WTC11 (cell line): ENCODE measurements at places on chromosomes 12 and 14. TPM values are rescaled to one million over a fixed set of nuclear protein-coding genes. Genes with fewer than 3 reads are reported as not detected.

Gene KCNA5
- 0.14 to 0.23 TPM (median 0.22 TPM) in 3 replicates for total RNA-seq

Gene ZNF891
- 3.4 to 3.8 TPM (median 3.4 TPM) in 3 replicates for total RNA-seq

Gene KRT8
- 424 to 477 TPM (median 429 TPM) in 3 replicates for total RNA-seq

Gene CCDC177
- total RNA-seq: 1.7 to 2.2 TPM (median 2.1 TPM) in 3 replicates

Gene PRH1
- 6.7 to 15.1 TPM (median 8.1 TPM) in 3 replicates for total RNA-seq

GRCh38 chr12:11888029-11888428 is 182.7 kb upstream of the BCL2L14 start:
- DNase-seq: no peak

DNA sequence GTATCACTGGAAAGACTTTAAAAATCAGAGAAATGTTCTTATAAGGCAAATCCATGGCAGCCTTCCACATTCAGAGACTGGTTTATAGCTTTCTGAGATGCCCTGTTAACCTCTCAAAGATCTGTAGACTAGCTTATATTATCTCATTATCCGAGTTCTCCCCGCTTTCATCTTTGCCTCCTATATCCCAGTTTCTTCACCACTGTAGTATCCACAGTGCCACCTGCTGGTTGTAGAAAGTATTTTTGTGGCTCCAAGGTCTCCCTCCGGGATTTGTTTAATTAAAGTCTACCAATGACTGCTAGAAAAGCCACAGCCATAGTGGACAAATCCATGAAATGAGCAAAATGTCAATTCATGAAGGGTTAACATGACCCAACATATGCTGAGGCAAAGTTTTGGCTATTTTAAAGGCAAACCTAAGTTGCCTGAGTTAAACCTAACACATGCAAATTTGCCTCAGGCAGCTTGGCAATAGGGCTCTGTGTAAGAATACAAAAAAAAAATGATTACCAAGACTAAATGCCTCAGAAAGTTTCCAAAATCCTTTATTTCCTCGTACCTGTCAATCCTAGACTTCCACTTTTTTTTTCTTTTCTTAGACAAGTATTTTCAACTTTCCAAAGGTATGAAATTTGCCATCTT is 218.8 kb upstream of the BMP4 start:
- peak; percentile 74 for DNase-seq

DNA sequence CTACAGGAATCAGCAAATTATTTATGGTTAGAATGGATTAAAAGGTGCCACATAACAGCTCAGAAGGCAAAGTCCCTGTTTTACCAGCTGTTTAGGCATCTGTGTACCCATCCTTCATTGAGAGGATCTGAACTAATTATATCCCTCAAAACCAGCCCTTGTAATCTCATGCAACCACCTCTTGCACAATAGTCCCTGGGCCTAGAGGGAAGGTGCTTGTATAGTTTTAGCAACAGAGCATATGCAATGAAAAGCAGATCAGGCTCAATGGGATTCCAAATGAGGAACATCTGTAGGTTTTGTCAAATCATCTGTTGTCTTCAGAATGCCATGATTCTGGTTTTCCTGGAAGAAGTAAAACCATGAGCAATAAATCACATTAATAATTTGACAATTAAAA is 26.0 kb upstream of the GLIPR1L2 start:
- no peak for DNase-seq

- DNase-seq: no peak
Observed at GRCh38 chr14:78567343-78567742, 397.2 kb downstream of the NRXN3 start.

DNA sequence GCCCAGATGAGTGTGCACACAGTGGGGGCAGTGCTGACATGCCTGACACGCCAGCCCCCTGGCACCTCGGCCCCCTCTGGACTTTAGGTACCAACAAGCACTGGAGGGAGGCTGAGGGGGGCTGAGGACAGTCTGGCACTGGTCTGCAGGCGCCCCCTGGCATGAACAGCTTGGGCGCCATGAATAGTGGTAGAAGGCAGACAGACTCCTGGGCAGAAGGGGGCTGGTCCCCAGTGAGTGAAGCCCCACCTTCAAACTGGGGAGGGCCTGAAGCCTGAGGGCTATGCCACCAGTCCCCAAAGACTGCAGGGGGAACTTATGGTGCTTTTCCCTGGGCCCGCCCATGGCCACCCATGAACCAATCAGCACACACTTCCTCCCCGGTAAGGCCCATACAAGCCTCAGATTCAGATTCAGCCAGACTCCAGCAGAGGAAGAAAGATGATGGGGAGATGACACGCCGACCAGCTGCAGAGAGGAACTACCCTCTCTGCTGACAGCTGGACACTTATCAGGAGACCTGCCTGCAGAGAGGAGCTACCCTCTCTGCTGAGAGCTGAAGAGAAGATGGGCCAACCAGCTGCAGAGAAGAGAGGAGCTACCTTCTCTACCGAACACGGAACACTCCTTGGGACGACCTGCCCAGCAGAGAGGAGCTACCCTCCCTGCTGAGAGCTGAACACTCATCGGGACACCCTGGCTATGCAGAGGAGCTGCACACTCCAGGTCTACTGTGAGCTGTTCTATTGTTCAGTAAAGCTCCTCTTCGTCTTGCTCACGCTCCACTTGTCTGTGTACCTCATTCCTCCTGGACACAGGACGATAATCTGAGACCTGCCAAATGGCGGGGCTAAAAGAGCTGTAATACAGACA is 324.5 kb downstream of the PCNX1 start:
- DNase-seq: peak; percentile 19

DNA sequence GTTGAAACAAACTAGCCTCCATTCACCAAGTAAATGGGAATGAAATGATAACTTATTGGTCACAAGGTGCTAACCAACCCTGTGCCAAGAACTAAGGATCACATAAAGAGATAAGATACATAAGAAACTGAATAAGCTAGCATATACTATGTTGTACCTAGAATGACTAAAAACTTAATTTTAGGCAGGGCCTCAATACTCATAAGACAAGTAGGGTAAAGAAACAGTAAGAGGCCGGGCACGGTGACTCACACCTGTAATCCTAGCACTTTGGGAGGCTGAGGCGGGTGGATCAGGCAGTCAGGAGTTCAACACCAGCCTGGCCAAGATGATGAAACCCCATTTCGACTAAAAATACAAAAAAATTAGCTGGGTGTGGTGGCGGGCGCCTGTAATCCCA is 17.7 kb downstream of the GDF11 start:
- no peak for DNase-seq

DNA sequence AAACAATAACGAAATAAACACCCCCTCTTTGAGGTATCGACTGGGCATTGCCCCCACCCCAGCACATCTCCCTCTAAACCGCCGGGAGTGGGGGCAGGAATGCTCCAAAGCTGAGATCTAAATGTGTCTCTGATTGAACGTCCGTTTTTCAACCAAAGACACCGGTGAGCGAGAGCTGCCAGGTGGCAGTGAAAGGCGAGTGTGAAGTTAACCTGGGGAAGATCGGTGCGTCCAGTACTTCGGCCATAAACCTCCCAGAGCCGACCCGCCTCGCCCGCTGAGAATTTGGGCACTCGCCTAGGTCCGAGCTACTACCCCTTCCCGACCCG is 625 bp downstream of the ANGEL1 start:
- no peak for DNase-seq

DNA sequence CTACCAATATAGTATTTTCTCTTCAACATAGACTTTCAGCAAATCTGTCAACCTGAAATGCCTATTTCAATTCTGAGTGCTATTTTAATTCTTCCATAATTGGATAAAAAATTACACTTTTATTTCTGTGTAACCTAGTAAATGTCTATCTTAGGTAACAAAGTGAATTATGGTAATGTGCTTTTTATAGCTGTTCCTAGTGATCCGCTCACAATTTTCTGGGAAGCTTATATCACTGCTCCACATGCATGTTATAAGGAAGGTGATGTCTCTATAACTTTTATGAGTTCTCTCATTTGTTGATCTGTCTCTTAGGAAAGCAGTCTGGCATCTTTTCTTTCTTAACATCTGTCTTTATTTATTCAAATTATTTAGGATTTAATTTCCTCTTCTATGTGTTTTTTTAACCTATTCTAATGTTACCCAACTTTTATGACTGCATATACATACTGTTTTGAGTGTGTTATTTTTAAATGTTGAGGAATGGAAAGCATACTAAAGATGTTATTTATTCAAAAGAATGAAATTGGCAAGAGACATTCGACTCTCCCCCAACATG is 777.1 kb upstream of the MDGA2 start:
- no peak for DNase-seq

DNA sequence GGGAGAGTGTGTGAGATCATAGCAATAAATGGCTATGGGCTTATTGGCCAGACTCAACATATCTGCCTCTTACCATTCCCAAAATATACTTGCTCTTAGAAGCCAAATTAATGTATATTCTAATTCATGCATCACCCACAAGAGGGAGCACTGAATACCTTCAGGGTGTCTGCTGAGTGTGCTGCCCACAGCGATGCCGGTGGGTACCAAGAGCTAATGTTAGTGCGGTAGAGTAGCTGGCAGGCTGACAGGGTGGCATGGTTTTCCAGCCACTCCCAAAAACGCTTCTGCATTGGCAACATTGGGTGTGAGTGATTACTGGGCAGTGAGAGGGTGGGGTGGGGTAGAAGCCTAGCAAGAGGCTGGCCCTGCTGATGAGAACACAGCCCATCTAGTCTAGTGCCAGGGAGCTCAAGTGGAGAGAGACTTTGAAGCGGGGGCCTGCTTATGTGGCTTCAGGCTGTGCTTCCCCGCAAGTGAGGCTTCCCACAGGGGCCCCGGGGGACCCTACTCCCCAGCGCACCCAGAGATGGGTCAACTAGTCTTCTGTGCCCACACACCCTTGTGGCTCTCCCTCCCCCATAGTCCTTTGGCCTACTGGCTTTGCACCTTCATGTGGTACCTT is 9.2 kb upstream of the PLEKHD1 start:
- DNase-seq: no peak

GRCh38 chr12:56007564-56008559 is 10.8 kb downstream of the SUOX start:
- DNase-seq: peak; percentile 86
